ENCODE measurements at places on chromosomes 4 and X.

DNA sequence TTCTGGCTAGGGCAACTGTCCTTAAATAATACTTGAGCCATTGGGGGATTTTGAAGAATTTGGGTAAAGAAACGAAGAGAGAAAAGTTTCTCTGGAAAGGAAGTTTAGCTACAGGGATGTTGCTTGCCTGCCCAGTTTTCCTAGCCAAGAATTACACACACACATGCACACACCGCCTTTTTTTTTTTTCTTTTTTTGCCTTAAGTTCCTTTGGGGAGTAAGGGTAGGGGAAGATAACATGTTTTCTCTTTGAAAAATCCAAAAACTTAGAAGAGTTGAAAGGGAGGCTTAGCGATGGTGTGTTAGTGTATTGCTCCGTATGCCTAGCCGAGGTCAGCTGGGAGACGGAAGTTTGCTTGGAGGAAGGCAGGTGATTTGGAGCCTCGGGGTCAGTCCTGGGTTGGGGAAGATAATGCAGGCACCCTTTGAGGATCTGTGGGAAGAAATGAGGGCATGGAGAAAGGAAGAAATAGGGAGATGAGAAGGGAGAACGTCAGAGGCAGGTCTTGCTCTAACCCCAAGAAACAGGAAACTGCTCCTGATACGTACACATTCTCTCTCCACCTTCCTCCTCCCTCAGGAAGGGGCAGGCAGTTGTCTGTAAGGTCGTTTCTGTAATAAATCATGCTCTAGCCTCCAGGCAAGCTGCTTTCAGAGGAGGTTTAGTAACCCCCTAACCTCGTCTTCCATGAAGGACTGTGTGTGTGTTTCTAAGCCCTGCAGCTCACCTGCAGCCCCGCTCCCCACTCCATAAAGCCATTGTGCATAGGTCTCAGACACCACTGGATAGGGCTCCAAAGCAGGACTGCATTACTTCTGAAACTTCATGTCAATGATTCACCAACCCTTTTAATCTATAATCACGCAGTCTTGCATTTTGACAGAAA, 10.5 kb downstream of the KLF3 start:
- no peak for DNase-seq

DNA sequence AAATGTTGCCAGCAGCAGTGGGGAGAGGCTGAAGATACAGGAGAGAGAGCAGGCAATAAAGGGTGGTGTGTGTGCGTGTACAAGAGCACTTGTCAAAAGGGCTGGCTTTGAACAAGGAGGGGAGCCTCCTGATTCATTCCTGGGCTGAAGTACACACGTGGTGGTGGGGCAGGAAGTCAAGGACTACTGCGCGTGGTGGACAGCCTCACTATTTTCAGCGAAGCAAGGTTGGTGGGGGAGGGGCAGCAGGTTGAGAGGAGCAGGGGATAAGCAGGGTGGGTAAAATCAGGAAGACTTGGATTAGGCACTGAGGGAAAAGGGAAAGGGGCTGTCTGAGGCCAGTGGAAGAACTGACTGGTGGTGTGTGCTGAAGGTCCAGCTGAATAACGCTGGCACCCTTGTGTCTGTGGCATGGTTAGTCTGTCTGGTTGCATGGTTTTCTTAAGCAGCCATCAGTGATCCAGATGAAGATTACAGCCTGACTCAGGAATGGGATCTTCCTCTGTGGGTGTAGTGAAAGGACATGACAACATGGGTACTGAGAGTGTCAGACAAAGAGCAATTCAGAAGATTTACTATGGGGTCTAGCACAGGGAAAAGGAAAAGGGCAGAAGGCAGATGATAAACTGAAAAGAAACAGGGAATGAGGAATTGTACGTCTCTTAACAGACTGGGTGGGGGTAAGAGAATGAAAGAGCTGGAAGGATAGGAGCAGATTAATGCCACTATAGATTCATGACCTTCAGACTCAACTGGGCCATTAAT, 149.8 kb downstream of the CHM start:
- DNase-seq: no peak

DNA sequence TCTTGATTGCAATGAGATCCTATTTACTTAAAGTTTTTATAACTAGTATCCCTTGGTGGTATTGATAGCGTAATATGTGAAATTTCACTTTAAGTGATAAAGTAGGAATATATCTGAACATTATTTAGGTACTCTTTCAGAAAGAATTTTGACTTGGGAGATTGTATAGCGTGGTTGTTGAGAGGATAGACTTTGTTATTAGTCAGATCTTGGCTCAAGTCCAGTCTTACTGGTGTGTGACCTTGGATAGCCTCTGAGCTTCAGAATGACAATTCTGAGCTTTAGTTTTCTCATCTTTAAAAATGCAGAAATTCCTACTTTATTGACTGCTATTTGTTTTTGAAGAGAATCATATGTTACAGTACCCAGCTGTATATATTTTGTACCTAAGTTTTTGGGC, 32.6 kb downstream of the DCK start:
- DNase-seq: no peak

DNA sequence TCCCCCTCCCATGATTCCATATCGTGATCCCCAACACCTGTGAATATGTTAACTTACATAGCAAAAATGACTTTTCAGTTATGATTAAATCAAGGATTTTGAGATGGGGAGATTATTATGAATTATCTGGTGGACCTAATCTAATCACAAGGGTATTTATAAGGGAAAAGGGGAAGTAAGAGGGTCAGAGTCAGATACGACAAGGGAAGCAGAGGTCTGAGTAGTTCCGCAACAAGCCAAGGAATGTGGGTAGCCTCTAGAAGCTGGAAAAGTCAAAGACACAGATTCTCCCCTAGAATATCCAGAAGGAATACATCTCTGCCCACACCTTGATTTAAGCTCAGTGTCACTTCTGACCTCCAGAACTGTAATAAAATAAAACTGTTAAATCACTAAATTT, 1.0 kb upstream of the IL13RA1 start:
- no peak for DNase-seq

DNA sequence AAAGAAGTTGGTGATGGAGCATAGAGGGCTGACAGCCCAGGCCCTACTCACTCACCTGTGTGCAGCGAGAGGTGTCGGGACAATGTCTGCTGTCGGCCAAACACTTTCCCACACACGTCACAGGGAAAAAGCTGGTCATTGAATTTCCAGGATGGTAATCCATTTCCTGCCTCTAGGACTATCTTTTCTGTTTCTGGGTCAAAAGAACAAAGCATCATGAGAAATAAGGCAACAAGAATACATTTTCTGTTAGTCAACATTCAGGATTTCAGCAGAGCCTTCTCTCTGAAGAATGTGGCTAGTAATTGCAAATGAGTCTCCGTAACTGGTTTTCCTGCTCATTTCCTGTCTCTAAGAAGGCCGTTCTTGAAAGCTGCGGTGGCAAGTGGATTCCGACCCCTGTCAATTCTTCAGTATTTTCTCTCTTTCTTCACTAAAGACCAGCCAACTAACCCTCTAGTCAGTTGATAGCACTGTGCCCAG, 99.4 kb downstream of the C4orf51 start:
- no peak for DNase-seq

- DNase-seq: no peak
These were observed 112.1 kb upstream of the NAP1L5 start for GRCh38 chr4:88809576-88810219.

DNA sequence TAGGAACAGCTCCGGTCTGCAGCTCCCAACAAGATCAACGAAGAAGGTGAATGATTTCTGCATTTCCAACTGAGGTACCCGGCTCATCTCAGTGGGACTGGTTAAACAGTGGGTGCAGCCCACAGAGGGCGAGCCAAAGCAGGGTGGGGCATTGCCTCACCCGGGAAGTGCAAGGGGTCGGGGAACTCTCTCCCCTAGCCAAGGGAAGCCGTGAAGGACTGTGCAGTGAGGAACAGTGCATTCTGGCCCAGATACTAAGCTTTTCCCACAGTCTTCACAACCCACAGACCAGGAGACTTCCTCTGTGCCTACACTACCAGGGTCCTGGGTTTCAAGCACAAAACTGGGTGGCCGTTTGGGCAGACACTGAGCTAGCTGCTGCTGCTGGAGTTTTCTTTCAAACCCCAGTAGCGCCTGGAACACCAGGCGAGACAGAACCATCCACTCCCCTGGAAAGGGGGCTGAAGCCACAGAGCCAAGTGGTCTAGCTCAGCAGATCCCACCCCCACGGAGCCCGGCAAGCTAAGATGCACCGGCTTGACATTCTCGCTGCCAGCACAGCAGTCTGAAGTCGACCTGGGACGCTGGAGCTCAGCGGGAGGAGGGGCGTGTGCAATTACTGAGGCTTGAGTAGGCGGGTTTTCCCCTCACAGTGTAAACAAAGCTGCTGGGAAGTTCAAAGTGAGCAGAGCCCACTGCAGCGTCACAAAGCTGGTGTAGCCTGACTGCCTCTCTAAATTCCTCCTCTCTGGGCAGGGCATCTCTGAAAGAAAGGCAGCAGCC, 84.6 kb downstream of the THOC2 start:
- DNase-seq: no peak

DNA sequence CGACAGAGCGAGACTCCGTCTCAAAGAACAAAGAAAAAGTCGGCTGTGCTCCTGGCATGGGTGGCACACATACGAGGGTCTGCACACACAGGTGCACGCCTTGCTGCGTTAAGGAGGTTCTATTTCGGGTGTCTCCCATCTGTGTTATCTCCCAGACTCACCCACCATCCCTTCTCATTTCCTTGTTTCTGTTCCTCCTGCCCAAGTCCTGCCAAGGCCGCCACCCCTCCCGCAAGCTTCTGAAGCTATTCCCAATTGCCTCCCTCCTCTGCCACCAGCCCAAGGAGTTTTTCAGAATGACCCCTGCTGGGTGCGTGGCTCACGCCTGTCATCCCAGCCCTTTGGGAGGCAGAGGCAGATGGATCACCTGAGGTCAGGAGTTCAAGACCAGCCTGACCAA, 6.0 kb upstream of the IL3RA start:
- DNase-seq: no peak

DNA sequence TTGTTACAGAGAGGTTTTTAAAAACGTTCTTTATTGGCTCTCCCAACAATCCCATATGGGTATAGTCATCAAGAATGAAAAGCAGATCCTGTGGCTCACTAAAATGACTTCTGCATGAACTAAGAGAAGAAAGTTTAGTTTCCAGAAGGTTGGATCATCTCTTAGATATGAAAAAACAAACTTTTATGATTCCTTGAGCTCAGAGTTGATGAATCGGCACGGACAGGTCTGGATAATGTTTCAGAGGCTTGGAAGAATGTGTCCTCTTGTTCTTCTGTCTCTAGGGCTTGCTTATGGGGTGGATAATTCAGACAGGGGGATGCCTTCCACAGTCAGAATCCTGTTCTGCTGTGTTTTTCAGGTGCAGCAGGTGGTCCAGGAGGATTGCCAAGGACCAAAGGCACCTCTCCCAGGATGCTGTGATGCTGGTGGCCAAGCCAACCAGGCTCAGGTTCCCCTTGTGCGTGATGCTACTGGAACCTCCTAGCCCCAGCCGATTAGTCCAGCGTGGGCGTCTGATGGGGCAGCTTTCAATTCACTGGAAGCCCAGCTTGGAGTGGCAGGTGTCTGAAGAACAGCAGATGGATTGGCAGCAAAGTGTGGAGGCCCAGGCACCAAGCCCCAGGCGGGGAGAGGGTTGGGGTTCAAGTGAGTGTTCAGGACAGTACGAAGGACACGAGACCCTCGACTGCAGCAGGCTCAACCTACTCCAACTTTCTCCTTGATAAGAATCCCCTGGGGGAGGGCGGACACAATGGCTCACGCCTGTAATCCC, 30.3 kb downstream of the CCKAR start:
- no peak for DNase-seq

GRCh38 chr4:123866796-123867195, 470.2 kb downstream of the SPRY1 start:
- DNase-seq: no peak

GRCh38 chr4:25984266-25984665, 70.2 kb downstream of the SMIM20 start:
- DNase-seq: no peak

DNA sequence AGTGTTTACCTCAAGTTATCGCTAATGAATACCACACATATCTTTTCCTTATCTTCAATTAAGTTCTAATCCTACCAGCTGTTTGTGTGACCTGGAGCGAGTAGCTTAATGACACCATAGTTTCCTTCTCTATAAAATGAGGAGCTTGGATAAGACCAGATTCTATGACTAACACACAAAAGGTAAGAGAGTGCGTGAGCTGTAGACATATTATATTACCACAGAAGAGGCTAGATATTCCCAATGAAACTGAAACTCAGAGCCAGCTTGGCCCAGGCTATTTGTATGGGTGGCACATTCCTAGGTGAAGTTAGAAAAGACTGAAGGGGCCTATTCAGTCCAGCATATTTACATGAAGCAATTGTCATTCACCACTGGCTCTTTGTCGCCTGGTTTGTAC, 30.2 kb downstream of the ASB5 start:
- DNase-seq: no peak

GRCh38 chr4:157219711-157220370, 687 bp upstream of the GRIA2 start:
- DNase-seq: no peak

GRCh38 chrX:47177079-47177478, 16.6 kb upstream of the UBA1 start:
- DNase-seq: no peak

DNA sequence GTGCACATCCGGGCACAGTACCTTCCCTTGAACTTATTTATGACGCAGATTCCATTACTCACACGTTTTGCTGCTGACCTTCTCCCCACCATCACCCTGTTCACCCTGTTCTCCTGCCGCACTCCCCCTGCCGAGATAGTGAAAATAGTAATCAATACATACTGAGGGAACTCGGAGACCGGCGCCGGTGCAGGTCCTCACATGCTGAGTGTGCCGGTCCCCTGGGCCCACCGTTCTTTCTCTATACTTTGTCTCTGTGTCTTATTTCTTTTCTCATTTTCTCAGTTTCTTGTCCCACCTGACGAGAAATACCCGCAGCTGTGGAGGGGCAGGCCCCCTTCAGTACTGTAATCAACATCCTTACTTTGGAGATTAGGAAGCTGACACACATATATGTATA, 1337.1 kb upstream of the PABPC4L start:
- no peak for DNase-seq

DNA sequence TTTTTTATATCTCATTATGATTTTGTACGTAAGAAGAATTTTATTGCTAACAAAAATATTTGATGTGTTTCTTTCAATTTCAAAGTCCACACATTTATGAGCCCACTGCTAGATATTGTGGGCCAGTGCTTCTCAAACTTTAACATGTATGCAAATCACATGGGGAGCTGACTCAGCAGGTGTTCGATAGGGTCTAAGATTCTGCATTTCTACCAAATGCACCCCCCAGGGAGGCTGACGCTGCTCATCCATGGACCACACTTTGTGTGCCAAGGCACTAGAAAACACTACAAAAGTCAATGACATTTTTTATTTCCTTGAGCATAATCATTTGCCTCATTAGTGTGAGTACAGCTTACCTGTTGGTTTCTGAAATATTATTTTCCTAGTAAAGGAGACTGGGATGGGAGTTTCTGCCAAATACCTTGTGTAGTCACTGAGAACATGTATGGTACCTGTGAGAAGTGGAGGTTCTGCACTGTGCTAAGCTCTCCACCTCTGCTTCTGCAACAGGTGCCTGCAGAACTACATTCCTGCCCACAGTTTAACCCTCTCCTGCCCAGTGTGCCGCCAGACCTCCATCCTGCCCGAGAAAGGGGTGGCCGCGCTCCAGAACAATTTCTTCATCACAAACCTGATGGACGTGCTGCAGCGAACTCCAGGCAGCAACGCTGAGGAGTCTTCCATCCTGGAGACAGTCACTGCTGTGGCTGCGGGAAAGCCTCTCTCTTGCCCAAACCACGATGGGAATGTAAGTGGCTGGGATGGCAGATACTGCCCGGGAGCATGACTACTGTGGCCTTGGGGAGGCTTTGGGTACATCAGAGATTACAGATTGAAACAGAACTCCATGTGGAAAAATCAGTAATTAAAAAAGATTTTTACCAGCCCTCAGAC, 68.9 kb upstream of the MND1 start:
- DNase-seq: no peak

All from NCI-H187 treated with DMSO at 0.1 percent for 48 hours (cell line).